ENCODE measurements at places on chromosomes 2 and 18.
A peak's percentile ranks its signal among the peaks of the same experiment; 100 is the strongest.

DNA sequence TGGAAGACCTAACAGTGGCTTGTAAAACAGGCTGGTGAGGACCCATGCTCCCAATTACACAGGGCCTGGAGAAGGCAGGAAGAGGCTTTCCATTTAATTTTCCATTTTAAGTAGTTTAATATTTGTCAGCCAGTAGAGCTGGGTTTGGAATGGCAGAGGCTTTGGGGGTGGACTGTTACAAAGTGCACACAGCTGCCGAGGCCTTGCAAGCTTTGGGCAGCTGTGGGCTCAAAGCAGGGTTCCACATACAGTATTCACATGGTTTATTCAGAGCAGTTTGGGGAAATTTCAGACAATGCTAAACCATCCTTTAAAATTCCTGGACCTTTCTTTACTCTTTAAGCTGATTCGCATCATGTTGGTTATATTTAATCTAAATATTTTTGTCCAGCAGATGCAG lies 132.6 kb downstream of the WDSUB1 start:
- DNase-seq: no peak

DNA sequence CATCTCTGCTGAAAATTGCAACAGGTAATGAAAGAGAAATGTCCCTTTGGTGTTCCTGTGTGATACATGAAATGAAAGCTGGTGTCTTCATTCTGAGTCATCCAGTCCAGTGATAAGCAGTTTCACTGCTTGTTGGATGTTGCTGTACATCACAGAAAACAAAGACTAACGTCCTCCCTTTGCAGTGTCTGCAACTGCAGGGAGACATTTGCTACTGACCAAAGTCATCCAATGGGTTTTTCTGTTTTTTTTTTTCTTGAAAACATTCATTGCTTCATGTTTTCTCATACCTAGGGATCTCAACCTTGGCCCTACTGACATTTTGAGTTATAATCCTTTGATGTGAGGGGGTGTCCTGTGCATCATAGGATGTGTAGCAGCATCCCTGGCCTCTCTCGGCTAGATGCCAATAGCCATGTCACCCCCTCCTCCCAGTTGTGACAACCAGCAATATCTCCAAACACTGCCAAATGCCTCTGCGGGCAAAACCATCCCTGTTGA lies 63.6 kb upstream of the FZD5 start:
- DNase-seq: no peak

- no peak for DNase-seq
These were observed 596 bp downstream of the MREG start for GRCh38 chr2:216012830-216013079.

DNA sequence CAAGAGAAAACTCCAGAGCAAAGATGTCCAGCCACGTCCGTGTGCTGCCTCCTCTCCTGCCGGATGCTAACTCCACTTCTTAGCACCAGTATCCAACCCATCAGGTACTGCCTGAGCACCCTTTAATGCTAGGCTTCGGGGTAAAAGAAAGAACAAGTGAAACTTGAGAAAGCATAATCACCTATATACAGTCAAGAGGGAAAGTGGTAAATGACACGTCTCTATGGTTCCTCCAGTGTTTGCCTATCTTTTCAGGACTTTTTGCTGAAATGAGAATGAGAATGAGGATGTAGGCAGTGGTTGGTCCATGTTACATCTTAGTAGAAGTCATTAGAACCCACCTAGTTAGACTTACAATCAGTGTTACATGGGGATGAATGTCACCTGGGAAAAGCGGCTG lies 47.9 kb downstream of the EPHA4 start:
- DNase-seq: no peak

GRCh38 chr2:207902821-207903220 lies 122.5 kb downstream of the PLEKHM3 start:
- no peak for DNase-seq

DNA sequence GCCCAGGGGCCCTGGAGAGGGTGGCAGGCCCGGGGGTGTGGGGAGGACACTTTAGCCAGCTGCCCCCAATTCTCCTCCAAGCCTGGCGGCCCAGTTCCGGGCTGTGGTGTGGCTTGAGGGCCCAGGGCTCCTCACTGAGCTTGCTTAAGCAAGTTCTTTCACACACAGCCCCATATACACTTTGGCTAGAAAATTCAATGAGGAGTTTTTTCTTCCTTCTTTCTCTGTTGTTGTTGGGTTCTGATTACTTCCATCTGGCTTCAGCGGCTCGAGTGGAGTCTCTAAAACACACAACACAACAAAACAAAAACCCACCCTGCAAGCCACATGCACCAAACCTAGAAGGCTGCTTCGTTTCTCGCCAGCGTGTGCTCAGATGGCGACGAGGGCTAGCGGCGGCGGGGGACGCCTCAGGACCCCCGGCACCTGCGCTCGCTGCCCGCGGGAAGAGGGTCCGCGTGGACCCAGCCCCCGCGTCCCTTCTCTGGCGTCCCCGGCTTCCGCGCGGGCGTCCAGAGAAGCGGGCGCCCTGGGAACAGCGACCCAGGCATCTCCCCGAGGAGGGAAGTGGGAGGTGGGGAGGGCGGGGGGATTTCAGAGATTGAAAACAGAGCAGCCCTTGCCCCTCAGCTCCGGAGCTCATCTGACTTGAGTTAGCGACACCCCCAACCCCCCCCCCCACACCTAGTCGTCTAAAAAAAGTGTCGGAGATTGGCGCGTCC lies 577 bp upstream of the GLI2 start:
- DNase-seq: no peak

GRCh38 chr2:119821266-119821665 lies 61.5 kb downstream of the PTPN4 start:
- DNase-seq: no peak

- DNase-seq: peak; percentile 72
These were observed 98.3 kb downstream of the PIK3C3 start for GRCh38 chr18:42053188-42053781.

DNA sequence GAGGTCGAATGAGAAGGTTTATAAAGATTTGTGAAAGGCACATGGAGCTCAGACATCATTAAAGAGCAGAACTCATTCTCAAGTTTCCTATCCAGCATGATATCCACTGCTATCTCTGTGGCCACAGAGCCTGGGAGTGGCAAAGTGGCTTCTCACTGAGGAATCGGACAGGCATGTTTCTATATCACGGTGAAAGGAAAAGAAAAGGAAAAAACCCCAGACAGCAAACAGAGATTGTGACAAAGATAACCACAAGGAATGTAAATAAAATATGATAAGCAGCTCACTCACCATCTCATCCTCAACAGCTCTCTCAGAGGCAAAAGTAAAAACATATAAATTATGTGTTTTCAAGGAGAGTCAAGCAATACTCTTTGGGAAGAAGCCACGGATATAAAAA lies 2.5 kb downstream of the PID1 start:
- no peak for DNase-seq

GRCh38 chr2:175151791-175152190 lies 16.2 kb downstream of the ATF2 start:
- no peak for DNase-seq

DNA sequence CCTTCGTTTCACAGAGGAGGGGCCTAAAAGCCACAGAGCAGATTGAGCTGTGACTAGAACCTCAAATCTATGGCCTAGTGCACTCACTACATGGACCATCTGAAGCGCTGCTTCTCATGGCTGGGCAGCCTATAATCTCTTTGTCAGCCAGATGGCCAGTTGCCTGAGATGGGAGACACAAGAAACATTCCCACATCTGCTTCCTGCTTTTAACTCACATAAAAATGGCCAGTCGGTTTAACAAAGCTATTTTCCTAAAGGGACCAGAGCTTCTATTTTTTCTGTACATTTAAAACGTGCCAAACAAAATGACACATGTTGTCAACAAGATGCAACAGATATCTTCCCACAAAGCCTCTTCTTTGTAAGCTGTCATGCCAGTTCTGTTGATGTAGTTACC lies 173.8 kb downstream of the GFPT1 start:
- no peak for DNase-seq

- DNase-seq: no peak
These were observed 220.4 kb upstream of the TFPI start for GRCh38 chr2:187774551-187775071.

DNA sequence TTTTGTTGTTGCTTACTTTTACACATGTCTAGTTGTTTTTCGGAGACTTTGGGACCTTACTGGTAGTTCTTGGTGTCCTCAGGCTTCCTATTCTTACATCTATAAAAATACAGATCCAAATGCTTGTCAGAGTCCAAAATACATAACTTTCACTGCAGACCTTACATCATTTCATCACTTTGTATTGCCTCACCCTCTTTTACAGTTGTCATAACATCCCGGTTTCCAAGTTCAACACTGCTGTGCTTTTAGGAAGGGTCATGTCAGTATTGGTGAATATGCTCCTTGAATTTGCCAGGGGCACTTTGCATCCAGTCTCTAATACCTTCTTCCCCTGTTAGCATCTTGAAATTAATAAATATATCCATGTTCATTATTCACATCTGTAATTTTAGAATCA lies 518.2 kb upstream of the RAB12 start:
- no peak for DNase-seq

- DNase-seq: no peak
These were observed 8.9 kb upstream of the SKOR2 start for GRCh38 chr18:47260120-47260923.

DNA sequence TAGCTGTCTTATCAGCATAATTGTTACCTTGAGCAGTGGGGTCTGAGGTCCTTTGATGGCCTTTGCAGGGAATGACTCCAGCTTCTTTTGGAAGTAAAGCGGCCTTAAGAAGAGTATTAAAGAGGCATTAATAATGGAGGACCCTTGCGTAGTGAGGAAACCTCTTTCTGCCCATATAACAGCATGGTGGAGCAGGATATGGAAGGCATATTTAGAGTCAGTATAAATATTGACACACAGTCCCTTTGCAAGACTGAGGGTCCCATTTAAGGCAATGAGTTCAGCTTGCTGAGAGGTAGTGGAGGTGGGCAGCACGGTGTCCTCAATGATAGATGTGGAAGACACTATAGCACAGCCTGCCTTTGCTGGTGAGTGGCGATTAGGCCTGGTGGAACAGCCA lies 32.7 kb downstream of the NCL start:
- no peak for DNase-seq

DNA sequence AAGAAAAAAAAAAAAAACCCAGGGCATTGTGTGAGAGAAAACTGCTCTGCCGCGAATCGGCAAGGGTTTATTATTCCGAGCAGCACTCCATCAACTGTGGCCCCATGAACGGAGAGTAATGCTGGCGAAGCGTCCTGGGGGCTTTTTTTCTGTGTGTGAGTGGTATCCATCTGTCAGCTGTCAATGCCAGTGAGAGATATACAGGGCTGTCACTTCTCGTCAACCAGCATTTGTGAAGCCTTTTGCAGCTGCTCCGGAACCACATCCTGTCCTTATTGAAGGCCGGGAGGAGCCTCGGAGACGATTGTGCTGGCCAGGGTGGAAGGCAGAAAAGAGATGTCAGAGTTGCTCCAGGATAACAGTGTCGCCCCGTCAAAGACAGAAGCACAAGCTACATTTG lies 356.9 kb upstream of the SMIM21 start:
- DNase-seq: no peak

DNA sequence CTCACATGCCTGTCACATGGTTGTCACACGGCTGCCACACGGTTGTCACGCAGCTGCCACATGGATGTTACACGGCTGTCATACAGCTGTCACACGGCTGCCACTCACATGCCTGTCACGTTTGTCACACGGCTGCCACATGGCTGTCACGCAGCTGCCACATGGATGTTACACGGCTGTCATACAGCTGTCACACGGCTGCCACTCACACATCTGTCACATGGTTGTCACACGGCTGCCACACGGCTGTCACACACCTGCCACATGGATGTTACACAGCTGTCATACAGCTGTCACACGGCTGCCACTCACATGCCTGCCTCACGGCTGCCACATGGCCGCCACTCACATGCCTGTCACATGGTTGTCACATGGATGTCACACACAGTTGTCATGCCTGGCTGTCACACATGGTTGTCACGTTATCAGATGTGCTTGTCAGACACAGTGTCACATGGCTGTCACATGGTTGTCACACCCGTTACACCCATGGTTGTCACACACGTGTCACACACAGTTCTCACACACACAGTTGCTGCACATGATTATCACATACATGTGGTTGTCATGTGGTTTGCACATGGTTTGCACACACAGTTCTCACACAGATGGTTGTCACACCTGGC lies 19.4 kb downstream of the KCNG2 start:
- no peak for DNase-seq

GRCh38 chr2:63977904-63978303 lies 41.3 kb downstream of the VPS54 start:
- DNase-seq: no peak

DNA sequence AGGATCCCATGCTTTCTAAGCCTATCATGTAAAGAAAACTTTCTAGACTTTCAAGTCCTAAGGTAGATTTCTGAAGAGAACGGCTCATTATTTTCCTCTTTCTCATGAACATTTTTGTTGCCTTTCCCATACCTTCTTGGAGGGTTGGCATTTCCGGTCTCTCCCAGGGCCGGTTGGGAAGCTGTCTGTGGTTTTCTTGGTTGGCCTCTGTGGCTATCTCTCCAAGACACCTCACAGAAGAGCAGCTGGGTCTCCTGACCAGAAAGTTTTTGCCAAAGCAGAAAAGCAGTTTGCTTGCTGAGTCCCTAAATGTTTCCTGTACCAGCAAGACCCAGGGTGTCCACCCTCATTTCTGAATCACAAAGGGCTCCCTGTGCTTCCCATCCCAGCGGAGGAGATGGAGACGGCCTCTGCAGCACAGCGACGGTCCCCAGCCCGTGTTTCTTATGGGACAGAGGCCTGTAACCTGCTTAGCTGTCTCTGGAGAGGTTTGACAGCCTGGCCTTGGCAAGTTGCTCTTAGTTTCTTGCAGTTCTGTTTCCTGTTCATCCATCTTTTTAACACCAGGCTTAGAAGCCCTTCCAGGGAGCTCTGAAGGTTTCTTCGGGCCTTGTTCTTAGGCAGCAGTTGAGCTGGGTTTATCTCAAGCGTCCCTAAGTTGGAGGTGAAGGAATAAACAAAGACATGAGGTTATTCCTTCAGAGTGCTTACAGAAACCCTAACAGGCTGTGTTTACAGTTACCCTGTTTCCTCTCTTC lies 39.8 kb downstream of the GREB1 start:
- no peak for DNase-seq

GRCh38 chr18:49681387-49681786 lies 119.5 kb downstream of the LIPG start:
- no peak for DNase-seq

GRCh38 chr2:9422321-9423099 lies 818 bp downstream of the ITGB1BP1 start:
- peak; percentile 63 for DNase-seq

DNA sequence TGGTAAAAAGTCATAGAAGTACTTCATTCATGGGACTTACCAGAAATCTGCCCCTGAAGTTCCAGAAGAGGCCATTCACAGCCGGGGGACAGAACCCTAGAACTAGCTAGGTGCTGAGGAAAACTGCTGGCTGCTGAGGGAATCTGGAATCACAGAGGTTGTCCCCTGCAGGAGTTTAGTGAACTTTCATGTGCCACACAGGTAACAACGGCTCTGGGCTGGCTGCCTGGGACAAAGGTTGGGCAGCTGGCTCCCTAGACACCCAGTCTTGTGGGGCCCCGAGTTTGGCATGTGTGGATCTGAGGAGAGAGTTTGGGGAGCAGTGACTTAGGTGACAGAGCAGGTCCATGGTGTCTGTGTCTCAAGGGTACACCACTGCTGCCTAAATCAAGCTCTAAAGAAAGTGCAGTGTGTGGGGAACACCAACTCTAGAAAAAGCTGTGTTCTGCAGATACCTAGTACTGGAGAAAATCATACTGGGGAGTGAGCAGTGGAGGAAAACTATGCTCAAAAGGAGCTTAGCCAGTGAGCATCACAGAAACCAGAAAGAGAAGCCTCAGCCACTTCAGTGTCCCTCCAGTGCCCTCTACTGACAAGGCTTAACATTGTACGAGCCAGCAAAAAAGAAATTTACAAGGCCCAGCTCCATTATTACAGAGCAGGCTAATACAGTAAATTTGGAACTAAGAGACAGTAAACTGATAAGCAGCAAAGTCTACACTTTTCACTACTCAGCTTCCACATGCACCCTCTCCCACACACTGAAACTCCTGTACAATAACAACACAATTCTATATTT lies 15.2 kb downstream of the GALNT3 start:
- no peak for DNase-seq
